ENCODE measurements at places on chromosomes 11 and 22. TPM values are rescaled to one million over a fixed set of nuclear protein-coding genes. Genes with fewer than 3 reads are reported as not detected.

GRCh38 chr11:131042041-131042390 lies 125.7 kb upstream of the SNX19 start:
- DNase-seq = no peak

- DNase-seq = no peak
Observed at GRCh38 chr11:93963072-93963471, 58.1 kb upstream of the HEPHL1 start.

DNA sequence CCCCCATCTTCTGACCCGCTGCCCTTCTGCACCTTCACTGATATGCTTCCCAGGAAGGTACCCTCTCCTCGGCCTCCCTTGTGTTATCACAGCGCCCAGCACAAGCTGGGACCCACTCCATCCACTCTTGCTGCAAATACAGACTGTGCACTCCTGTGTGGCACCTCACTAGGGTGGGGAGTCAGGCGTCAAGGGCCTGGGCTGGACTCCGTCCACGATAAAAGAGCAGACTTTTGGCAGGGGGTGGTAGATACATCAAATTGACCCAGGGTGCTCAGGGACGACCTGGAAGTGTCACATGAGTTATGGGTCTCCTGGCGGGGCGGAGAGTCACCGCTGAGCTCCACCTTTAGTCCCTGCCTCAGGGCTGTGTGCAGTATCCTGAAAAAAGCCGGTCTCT lies 908 bp downstream of the TRPM5 start:
- no peak for DNase-seq

DNA sequence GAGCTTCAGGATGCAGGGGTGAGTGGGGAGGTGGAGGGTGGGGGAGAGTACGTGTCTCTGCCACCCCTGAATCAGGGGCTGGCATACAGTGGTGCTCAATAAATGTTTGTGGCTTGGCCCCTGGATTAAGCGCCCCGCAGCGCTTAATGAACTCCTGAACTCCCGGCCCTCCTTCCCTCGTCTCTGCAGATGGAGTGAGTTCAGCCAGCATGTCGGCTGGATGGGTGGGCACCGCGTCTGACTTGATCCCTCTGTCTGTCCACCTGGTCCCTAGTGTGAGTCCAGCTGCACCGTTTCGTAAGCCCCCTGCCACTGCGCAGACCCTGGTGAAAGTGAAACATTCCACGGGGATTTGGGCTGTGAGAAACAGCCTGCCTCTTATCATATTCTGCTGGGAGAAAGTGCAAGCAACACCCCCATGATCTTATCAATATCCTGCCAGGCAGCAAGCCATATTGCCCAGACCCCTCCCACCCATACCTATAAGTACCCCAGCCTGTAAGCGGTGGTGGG lies 12.0 kb upstream of the MRGPRD start:
- DNase-seq = no peak

Gene SNAP29
- 6.9 TPM for total RNA-seq

GRCh38 chr11:44467413-44467812 lies 98.0 kb upstream of the CD82 start:
- no peak for DNase-seq

Gene ZNF214
- 0.38 TPM for total RNA-seq

GRCh38 chr22:33299245-33299956 lies 241.2 kb upstream of the SYN3 start:
- no peak for DNase-seq

Gene MAPK8IP2
- 0.25 TPM for total RNA-seq

Gene TEX54
- not detected for total RNA-seq

DNA sequence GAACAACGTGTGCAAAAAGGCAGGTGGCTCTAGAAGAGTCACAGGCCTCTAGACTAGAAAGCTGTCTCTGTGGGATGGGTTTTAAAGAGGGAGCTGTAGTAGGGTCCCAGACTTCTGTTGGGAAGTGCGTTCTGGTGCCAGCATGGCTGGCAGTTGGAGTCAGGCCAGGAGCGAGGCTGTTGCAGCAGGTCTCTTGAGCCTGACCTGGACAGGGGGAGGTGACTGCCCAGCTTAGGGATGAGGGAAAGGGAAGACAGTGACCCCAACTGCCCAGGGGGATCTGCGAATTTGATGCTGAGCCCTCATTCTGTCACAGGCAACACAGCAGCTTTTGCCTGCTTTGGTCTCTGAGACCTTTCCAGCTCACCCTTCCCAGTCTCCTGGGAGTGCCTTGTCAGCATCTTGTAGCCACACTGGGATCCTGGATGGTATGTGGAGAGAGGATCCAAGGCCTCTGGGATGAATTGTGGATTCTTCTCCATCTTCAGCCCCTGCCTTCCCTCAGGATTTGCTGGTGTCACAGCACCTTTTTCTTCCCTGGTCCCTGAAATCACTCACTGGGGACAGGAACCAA lies 3.4 kb downstream of the TSKU start:
- DNase-seq = no peak

DNA sequence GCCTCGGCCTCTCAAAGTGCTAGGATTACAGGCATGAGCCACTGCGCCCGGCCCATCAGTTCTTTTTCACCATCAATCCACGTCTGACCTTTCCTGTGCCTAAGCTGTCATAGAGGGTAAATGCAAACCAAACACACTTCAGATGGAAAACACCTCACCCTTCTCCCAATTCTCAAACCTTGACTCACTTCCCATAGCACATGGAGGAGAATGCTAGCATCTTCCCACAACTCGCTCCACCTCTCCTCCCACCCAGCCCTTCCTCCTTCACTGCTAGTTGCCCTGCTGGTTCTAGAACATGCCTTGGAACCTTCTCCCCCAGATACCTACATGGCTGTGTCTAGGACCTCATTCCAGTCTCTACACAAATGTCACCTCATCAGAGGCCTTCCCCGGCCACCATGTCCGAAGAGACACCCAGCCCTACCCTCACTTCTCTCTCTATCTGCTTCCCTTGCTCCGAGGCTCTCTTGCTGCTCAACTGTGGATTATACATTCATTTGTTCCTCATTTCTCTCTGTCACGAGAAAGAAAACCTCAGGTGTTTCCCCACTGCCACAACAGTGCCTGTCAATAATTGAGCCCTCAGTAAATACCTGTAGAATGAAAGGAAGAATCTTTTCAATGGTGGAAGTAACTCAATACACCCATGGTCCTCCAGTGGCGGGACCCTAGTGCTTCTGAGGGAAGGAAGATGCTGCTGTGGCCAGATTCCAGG lies 21.3 kb upstream of the NCF4 start:
- no peak for DNase-seq

DNA sequence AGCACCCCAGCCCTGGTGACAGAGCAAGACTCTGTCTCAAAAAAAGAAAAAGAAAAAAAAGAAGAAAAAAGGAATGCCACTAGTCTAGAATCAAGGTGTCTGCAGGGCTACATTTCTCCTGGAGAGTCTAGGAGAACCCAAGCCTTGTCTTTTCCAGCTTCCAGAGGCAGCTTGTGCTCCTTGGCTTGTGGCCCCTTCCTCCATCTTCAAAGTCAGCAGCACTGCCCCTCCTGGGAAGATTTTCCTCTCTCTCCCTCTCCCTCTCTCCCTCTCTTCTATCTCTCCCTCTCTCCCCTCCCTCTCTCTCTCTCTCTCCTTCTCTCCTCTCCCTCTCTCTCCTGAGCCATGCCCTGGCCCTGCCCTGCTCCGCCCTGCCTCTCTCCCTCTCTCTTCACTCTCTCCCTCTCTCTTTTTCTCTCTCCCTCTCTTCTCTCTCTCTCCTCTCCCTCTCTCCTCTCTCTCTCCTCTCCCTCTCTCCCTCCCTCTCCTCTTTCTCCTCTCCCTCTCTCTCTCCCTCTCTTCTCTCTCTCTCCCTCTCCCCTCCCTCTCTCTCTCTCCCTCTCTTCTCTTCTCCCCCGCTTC lies 97.7 kb upstream of the FGF3 start:
- no peak for DNase-seq

Gene TRIM49B
- total RNA-seq = not detected

- DNase-seq = no peak
Observed at GRCh38 chr11:70468256-70469195, 70.2 kb downstream of the CTTN start.

GRCh38 chr22:46542011-46542985 lies 4.9 kb upstream of the CELSR1 start:
- no peak for DNase-seq

Gene CBLIF
- not detected for total RNA-seq

DNA sequence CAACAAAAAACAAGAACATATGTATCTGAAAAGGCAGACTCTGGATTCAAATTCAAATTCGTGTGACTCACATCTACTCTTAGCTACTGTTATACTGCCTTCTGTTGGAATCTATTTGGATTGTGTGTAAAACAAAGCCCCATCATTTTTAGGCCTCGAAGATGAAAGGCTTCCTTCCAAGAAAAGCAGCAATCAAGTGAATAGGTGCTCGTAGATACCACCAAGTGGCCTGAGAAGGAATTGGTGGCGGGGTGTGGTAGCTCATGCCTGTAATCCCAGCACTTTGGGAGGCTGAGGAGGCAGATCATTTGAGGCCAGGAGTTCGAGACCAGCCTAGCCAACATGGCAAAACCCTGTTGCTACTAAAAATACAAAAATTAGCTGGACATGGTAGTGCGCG lies 4.2 kb downstream of the GRAMD1B start:
- no peak for DNase-seq

DNA sequence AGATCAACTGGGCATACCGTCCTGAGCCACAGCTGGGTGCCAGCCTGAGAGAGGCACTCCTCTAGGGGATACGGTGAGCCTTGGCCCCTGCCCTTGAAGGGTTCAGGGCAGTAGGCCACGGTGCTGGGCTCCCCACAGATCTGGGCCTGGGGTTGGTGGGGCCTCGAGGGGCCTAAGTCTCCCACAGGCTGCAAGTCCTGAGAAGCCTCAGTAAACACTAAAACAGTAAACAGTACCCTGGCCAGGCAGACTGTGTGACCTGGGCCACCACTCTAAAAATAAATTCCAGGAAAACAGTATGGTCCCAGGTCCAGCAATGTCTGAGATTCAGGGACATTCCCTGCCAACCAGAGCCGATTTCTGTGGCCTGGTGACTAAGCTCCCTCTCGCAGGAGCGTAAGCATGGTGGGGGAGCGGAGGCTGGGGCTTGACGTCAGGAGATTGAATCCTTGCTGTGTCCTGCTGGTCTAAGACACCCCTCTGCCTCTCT lies 2.3 kb upstream of the RHOD start:
- no peak for DNase-seq

DNA sequence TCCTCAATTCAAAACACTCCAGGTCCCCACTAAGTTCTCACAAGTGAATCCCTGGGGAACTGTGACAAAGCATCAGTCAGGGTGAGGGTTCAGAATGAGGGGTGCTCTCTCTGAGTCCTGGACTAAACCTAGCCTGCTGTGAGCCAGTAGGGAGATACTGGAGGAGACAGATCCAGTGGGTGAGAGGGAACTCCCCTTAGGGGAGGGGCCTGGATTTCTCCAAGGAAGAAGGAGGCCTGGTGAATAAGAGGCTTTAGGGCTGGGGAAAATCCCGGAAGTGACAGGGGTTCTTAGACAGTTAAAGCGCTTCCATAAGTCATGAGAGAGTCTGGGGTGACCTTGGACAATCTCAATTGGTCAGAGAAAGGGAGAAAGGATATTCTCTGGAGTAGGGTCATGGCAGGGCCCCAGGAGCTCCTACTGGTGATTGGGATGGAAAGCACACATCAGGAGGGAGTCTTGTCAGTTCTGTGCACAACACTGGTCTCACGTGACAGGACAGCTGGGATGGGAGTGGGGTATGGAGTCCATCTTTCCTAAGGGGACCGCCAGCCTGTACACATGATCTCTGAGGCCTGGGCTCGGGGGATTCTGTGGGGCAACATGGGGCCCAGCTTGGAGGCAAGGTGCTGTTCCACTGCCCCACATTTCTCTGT lies 1.5 kb downstream of the TBC1D10A start:
- no peak for DNase-seq

GRCh38 chr11:121889931-121890330 lies 226.1 kb downstream of the BLID start:
- DNase-seq = no peak

- DNase-seq = no peak
Observed at GRCh38 chr22:34931026-34931425, 134.9 kb upstream of the ISX start.

GRCh38 chr22:20776624-20777405 lies 2.9 kb downstream of the SERPIND1 start:
- DNase-seq = no peak

Gene POGLUT3
- total RNA-seq = 15.3 TPM

Gene FGF4
- not detected for total RNA-seq

DNA sequence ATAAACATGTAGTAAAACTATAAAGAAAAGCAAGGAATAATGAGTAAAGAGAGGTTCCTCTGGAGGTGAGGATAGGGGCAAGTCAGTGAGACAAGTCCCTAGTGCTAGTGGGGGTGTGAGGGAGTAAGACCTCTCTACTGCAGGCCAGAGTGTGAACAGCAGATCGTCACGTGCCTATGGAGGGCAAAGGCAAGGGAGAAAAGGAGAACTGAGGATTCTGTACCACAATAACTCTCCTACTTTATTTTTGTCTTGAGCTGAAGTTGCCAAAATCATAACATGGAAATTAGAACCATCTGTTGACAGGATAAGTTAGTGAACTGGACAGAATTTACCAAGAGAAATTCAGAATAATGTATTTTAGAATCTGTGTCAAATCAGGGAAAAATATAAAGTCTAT lies 77.6 kb downstream of the ENTHD1 start:
- no peak for DNase-seq

Gene FZD4
- 147 TPM for total RNA-seq
